ENCODE measurements at places on chromosomes 6 and 20.

GRCh38 chr20:25313593-25313992, 65.7 kb downstream of the PYGB start:
- DNase-seq: no peak

- DNase-seq: no peak
Observed at GRCh38 chr6:165040440-165040839, 269.0 kb downstream of the C6orf118 start.

GRCh38 chr20:18886756-18887155, 73.2 kb downstream of the SCP2D1 start:
- DNase-seq: no peak

DNA sequence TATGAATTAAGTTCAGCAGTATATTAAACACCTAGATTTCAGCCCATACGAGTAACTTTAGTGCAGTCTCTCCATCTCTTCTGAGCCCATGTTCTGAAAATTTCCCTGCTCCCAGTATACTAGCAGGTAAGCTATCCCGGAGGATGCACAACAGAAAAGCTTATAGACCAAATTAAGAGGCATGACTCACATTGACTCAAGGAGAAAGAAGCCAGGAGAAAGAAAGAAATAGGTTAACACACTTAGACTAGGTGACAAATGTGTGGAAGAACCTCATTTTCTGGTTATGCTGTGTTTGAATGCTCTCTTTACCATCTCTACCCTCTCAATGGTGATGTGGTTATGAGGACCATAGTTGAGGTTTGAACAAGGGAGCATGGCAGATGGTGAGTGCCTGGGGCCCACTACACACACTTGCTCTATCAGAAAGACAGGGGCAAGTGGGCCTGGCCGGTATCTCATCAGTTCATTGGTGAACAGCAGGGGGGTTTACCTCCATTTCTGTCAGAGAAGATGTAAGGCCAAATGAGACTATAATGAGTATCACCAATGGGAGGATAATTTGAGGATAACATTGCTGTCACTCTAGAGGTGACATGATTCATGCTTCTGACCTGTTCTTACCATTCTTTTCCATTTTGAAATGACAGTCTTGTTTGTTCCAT, 902.3 kb upstream of the FLRT3 start:
- DNase-seq: no peak

DNA sequence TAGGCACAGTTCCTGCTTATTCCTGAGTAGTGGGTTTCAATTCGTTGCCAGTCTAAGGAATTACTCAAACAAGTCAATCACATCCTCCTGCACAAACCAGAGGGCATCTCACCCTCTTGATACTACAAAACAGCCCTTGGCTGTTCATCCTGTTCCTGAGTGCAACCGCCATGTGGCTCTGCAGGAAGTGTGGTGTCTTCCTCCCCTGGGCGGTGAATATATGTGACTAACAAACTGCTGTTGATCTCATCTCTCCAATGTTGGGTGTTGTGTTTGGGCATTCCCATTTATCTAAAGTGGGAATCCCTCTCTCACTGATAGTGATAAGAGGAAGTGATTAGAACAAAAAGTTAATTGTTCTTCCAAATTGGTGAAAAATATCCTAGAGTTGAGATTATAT, 163.0 kb downstream of the TBX18 start:
- DNase-seq: no peak

DNA sequence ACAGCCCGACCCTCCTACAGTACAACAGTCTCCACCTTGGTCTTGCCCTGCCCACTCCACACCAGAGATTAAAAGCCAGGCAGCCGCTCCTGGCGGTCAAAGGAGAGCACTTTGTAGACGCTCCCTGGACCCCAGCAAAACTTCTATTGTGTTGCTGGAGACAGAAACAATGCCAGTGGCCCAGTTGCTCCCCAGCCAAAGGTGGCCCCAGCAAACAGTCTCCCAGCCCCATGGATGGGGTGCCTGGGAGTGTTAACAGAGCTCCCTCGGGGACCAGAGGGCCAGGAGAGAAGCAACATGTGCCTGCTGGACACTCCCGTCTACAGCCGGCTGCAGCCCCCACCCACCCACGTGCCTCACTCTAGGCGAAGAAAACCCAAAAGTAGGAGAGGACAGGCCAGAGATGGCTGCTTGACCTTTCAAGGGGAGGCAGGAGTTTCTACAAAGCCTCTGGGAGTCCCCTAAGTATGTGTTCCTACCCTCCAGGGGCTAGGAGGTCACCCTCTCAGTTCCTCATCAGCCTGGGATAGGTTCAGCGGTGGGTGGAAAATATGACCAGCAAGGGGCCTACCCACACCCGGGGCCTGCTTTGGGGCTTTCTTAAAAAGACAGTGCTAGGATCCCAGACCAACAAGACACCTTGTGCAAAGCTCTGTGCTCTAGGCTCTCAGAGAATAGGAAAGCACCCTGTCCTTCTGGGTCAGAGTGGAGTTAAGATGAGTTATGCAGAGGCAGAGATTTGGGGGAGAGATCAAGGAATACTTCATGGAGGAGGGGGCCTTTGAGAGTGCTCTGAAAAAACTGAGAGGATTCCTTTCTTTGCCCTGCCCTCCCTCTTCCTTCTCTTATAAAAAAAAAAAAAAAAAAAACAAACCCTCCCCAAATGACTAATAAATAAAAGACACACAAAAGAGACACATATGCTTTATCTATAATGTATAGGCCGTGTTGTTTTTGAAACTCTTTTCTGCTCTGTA, 19.0 kb upstream of the PREX1 start:
- DNase-seq: no peak

- DNase-seq: no peak
Observed at GRCh38 chr6:157550114-157550989, 169.4 kb downstream of the ZDHHC14 start.

GRCh38 chr6:160462551-160463109, 114.5 kb downstream of the SLC22A3 start:
- DNase-seq: no peak

DNA sequence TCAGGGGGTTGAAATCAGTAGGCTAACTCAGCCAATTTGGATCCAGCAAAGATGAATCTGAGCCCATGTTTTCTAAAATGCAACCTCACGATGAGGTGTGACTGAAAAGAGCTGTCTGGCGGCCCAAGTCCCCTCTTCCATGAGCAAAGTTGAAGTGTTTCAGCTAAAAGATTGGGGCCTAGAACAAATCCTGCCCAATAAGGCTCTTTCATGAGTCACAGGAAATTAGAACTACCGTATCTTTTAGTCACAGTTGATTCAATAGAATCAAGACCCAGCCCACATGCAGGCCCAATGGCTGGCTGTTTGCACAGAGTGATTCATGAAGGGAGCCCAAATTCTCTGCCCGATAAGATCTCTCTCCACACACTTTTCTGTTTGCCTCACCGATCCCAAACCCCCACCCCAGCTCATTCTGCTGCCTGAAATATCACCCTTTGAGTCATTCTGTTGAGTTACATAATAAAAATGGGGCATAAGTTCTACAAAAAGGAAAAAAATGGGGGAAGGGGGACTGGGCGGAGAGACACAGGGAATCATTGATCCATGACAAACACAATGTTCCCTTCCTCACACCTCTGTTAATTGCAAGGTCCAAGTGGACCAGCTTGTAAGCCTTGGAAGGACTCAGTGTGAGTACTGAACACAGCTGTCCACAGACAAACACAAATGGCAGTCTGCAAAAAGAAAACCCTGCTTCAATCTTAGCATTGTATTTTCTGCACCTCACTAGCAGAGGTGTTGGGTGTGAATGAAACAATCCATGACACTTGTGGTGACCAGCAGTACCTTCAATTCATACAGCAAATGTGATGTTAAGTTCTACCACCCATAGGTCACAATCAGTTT, 13.8 kb downstream of the FOXQ1 start:
- DNase-seq: no peak

- DNase-seq: peak; percentile 22
Observed at GRCh38 chr6:106997392-106998158, 23.0 kb upstream of the CD24 start.

DNA sequence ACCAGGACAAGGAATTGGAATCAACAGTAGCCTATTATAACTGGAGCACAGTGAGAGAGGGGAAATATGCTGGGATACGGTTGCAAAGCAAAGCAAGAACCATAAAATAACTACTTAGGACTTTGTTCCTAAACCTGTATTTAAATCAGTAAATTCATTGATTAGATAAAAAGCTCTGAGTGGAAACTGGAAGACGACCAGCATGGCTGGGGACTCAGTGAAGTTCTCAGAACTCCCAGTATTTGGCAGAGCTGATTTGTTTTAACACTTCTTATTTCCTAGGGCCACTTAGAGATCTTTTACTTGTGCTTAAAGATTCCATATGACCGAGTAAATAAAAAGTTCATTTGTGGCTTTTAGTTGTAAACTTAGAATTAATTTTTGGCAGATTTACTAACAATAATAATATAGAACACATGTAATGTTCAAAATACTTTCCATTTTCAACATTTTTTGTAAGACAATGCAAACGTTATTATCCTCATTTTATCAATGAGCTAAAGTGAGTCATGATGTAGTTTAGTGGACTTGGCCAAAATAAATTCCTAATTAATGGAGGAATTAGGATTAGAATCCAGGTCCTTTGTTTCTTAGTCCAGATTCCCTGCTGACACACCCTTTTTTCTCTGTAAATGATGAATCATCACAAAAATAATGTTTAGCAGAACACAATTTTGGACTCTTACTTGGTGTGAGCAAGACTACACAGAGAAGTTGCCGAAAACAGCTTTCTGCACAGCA, 392.9 kb downstream of the GJA1 start:
- no peak for DNase-seq

DNA sequence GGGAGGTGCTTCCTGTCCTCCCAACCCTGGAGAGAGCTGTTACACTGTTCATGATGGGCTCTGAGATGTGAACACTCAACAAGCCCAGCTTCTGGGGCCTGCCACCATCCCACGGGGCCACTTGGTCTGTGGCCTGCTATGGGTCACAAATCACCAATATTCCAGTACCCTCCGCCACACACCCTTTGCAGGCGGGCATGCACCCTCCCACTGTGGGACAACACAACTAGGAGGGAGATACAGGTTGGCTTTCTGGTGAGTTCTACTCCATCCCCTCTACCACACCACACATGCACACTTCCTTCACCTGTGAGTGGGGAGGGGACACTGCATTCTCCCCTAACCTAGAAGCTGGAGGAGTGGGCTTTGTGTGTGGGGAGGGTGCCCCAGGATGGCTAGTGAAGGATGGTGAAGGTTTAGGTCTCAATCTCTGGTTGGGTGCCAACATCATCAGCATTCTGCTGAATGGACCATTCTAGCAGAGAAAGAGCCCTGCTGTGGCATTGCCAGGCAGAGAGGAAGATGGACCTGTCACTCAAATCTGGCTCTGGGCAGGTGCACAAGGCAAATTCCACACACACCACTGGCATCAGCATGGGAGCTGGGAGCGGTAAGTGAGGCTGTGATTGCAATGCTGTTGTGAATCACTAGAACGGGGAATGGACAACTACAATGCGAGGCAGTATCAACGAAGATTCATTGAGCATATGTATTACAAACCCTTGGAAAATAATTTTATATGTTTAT, 175.1 kb downstream of the THBS2 start:
- DNase-seq: no peak

DNA sequence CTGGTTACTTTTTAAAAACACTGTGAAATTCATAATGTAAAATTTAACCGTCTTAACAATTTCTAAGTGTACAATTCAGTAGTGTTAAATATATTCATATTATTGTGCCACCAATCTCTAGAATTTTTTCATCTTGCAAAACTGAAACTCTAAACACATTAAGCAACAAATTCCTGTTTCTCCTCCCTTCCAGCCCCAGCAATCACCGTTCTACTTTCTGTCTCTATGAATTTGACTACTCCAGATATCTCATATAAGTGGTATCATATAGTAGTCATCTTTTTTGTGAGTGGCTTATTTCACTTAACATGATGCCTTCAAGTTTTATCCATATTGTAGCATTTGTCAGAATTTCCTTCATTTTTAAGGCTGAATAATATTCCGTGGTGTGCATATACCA, 44.7 kb downstream of the RSPH3 start:
- DNase-seq: no peak

DNA sequence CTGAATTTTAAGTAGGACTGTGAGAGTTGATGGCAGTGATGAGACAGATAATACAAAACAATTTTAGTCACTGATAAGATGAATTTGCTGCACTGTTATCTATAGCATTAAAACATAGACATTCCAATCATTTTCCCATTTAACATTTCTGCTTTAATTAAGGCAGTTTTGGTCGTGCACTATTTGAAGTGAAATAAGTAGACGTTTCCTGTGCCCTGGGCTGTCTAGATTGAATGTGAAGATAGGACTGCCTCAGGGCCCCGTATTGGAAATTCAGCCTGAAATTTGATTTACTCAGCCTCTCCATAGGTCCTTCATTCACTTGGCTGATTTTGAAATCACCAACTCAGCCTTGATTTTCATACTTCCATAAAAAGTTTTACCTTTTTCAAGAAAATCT, 48.3 kb downstream of the ARID1B start:
- no peak for DNase-seq

DNA sequence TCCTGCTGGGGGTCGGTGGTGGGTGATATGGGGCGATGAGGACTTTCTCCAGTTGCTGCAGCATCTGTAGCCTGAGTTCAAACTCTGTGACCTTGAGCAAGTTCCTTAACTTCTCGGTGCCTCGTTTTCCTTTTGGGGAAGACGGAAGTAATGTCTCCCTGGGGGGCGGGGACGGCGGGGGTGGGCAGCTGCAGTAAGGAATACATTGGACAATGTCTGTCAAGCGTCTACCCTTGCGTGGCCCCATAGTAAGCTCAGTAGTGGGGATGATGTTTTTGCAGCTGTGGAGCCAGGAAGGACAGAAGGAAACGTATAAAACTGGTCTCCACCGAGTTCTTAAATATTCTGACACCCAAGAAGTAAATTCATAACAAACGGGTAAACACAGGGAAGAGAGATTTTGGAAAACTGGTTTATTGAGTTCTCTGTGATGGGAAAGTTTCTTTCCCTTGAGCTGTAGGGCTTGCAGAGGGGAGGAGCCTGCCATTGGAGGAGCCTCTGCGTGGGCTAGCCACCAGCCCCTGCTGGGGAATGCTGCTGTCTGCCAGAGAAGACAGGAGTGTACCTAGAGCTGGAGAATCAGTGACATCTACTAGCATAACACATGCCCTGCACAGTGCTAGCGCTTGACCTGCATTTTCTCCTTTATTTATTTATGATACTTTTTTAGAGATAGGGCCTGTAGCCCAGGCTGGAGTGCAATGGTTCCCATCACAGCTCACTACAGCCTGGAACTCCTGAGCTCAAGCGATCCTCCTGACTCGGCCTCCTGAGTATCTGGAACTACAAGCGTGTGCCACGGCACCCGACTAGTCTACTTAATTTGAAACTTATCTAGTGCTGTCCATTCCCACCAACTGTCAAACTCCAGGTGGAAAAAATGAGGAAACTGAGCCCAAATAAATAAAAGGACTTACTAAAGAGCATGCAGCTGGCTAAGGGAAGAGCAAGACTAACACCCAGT, 1.2 kb upstream of the ACSS1 start:
- DNase-seq: no peak

GRCh38 chr6:20608356-20608755, 74.1 kb downstream of the CDKAL1 start:
- no peak for DNase-seq
